H1 (cell line): ENCODE measurements at places on chromosomes 7 and 10.

DNA sequence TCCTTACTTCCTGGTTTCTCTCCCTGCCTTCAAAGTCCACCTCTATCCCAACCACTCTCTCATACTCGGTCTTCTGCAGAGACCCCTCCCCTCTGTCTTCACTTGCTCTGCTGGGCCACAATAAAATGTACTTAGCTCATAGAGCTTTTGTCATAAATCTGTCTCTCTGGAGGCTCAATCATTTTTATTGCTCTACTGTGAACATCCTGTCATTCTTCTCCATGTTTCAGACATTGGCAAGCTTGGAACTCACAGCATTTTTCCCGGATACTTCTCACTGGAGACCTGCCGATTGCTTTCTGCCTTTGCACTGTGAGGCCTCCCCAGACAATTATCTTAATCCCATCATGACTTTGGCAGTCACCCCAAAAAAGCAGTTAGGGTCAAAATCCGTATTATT, 192.3 kb upstream of the ZMIZ1 start:
- peak; percentile 22 for DNase-seq
- peaks cover 22% of the 10 kb centered on the region for H3K27me3 ChIP-seq
- H3K4me3 ChIP-seq = no peak overlapping the region
- peaks cover 2% of the 10 kb centered on the region; the same call in 1 of the 2 replicates for H3K4me1 ChIP-seq
- no peaks in the 10 kb centered on the region for H3K36me3 ChIP-seq

DNA sequence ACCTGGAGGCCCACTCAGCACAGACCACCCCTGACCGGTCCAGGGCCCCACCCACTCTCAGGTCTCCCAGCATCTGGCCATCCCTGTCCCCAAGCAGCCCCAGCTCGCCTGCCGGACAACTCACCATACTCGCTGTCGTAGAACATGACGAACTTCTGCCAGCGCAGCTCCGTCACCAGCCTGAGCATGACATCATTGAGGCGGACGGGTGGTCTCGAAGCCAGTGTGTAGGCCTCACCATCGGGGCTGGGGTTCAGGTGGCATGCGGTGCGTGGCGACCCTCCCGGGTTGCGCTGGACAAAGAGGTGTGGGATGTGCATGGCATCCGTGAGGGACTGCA, 160.4 kb downstream of the GRID1 start:
- no peak overlapping the region for H3K4me3 ChIP-seq
- no peak overlapping the region for H3K27ac ChIP-seq
- no peak for DNase-seq
- H3K27me3 ChIP-seq = no peaks in the 10 kb centered on the region
- no peaks in the 10 kb centered on the region; the same call in 1 of the 2 replicates for H3K4me1 ChIP-seq

GRCh38 chr10:89032141-89032891, 41.7 kb downstream of the FAS start:
- H3K27me3 ChIP-seq = no peaks in the 10 kb centered on the region
- peaks cover 6% of the 10 kb centered on the region; the same call in 1 of the 2 replicates for H3K4me1 ChIP-seq
- peak; percentile 13 for DNase-seq
- H3K27ac ChIP-seq = peak overlapping the region; percentile 4; the same call in 1 of the 2 replicates
- no peak overlapping the region for H3K4me3 ChIP-seq

DNA sequence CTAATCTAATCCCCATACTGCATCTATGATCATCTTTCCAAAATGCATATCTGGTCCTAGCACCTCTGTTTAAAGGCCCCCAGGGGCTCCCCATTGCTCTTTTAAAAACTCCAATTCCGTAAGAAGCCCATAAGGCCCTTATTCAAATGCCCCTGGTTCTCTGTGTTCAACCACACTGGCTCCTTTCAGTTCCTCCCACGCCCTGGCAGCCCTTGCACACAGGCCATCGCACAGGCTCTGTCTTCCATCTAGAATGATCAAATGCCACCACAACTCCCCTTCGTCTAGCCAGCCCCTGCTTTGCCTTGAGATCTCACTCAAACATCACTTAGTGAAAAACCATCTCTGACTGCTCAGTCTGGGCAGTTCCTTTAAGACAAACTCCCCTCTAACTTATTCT, 112.9 kb upstream of the LYZL2 start:
- no peaks in the 10 kb centered on the region for H3K36me3 ChIP-seq
- H3K27ac ChIP-seq = no peak overlapping the region
- no peak overlapping the region for H3K4me3 ChIP-seq

- no peak overlapping the region for H3K27ac ChIP-seq
- H3K27me3 ChIP-seq = peaks cover 3% of the 10 kb centered on the region; the same call in 1 of the 2 replicates
- no peaks in the 10 kb centered on the region for H3K36me3 ChIP-seq
Observed at GRCh38 chr10:125368146-125368545, 207.8 kb upstream of the CTBP2 start.

- no peak for DNase-seq
- no peaks in the 10 kb centered on the region for H3K4me1 ChIP-seq
- no peak overlapping the region for H3K4me3 ChIP-seq
- H3K27me3 ChIP-seq = no peaks in the 10 kb centered on the region
- H3K27ac ChIP-seq = no peak overlapping the region
- H3K36me3 ChIP-seq = no peaks in the 10 kb centered on the region
Observed at GRCh38 chr7:146645383-146645976, 528.9 kb downstream of the CNTNAP2 start.

DNA sequence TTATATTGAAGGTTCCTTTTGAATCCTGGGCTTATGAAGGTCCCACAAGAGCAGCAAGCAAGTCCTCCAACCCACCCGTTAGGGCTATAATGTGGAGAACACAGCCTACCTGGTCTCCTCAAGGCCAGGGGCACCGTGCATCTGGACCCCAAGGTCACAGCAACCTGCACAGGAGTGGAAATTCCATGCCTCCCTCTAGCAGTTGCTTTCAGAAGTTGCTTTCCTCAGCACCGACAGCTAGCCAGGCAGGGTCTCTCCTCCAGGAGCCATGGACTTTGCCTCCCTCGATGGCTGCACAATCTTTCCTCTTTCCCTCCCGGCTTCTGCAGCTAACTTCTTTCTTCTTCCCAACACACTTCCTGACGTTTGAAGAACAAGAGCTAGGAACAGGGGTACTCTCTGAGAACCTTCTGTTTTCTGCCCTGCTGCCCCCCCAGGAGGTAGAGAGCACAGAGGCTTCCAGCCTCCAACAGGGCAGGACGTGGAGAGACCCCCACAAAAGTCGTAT, 149.8 kb downstream of the PTPN20 start:
- no peaks in the 10 kb centered on the region for H3K36me3 ChIP-seq
- H3K4me3 ChIP-seq = no peak overlapping the region
- no peaks in the 10 kb centered on the region for H3K4me1 ChIP-seq
- H3K27ac ChIP-seq = no peak overlapping the region

GRCh38 chr10:17025444-17026295, 103.9 kb downstream of the CUBN start:
- H3K27ac ChIP-seq = no peak overlapping the region
- peaks cover 6% of the 10 kb centered on the region for H3K4me1 ChIP-seq
- H3K36me3 ChIP-seq = no peaks in the 10 kb centered on the region
- no peaks in the 10 kb centered on the region for H3K27me3 ChIP-seq

GRCh38 chr7:140525743-140526142, 46.4 kb upstream of the MKRN1 start:
- DNase-seq = no peak
- H3K27me3 ChIP-seq = no peaks in the 10 kb centered on the region
- H3K4me3 ChIP-seq = no peak overlapping the region
- H3K27ac ChIP-seq = no peak overlapping the region

- no peaks in the 10 kb centered on the region for H3K4me1 ChIP-seq
- DNase-seq = no peak
- H3K36me3 ChIP-seq = no peaks in the 10 kb centered on the region
- H3K4me3 ChIP-seq = no peak overlapping the region
Observed at GRCh38 chr10:43926875-43927406, 278.3 kb upstream of the ZNF32 start.

- H3K4me1 ChIP-seq = no peaks in the 10 kb centered on the region; the same call in none of the 2 replicates
- peaks cover 17% of the 10 kb centered on the region for H3K36me3 ChIP-seq
- H3K27ac ChIP-seq = no peak overlapping the region
- no peak overlapping the region for H3K4me3 ChIP-seq
Observed at GRCh38 chr7:102117743-102118142, 168.9 kb upstream of the SH2B2 start.

DNA sequence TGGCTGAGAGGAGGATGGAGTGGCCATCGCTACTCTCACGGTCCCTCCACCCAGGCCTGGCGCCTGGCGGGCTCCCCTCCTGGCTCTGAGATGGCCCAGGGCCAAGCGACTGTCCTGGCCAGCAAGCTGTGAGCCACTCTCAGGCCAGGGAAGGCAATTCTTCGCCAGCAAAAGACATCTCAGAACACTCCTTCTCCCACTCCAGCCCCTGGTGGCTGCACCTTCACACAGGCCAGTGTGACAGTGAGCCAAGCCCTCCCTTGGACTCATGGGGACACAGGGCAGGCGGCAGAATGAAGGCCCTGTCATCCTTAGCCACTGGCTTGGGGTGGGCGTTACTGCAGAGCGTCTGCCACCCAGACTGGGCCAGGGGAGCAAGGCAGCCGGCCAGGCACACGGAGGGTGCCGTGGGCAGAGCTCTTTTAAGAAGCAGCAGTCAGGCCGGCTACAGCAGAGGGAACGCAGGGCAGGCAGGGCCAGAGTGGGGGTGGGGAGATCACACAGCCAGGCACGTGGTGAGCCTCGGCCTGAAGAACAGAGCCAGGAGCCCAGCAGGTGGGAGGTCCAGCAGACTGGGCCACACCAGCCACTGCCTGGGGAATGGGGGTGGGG, 14.4 kb downstream of the STK32C start:
- H3K4me3 ChIP-seq = no peak overlapping the region
- DNase-seq = no peak
- no peak overlapping the region for H3K27ac ChIP-seq
- no peaks in the 10 kb centered on the region for H3K27me3 ChIP-seq
- peaks cover 14% of the 10 kb centered on the region for H3K4me1 ChIP-seq
- no peaks in the 10 kb centered on the region for H3K36me3 ChIP-seq

GRCh38 chr10:24642921-24643678, 80.6 kb downstream of the ARHGAP21 start:
- H3K4me3 ChIP-seq = no peak overlapping the region
- H3K4me1 ChIP-seq = peaks cover 3% of the 10 kb centered on the region; the same call in 1 of the 2 replicates
- no peak for DNase-seq
- peaks cover 1% of the 10 kb centered on the region for H3K27me3 ChIP-seq
- no peaks in the 10 kb centered on the region for H3K36me3 ChIP-seq

DNA sequence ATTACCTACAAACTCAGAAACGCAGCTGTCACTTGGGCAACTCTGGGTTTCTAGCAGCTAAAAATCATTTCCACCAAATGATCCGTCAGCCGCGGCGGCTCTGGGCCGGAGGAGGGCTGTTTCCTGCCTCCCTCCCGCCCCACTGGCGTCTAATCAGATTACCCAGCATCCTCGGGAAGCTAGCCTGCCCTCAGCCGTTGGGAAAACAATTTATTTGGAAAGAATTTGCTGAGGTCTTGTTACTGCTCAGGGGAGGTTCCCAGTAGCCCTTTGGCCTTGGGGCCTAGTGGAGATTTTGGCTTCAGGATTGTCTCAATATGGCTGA, 65.0 kb upstream of the ADGRA1 start:
- H3K27me3 ChIP-seq = peaks cover 5% of the 10 kb centered on the region; the same call in 1 of the 2 replicates
- H3K4me1 ChIP-seq = peaks cover 10% of the 10 kb centered on the region

DNA sequence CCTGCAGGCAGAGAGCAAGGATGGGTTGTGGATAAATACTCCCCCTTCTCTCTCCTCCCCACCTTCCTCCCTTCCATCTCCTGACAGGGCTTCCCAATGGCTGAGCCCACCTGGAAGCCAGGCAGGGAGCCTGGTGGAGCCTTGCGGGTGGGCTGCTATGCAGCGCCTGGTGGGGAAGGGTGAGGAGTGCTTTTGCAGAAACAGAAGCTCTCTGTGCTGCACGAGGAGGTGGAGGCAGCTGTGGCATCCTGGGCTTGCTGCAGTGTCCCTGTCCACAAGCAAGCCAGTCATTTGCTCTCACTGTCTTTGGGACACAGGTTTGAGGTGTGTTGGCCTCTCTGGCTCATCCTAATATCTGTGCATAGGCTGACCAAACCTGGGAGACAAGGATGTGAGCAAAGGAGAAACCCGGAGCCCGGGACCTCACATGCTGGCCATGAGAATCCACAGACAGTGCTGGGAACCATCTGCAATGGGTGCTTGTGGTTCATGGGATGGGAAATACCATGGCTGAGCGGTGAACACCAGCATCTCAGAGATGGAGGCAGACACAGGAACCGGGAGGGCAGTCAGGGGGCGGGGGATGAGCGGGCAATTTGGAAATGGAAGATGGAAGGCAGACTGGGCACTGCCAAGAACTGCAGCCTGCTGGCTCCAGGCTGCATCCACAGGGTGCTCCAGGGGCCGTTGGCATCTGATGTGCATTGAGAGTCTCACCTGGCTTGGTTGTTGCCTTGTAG, 364.2 kb downstream of the GLRX3 start:
- H3K27ac ChIP-seq = no peak overlapping the region
- no peaks in the 10 kb centered on the region for H3K27me3 ChIP-seq

DNA sequence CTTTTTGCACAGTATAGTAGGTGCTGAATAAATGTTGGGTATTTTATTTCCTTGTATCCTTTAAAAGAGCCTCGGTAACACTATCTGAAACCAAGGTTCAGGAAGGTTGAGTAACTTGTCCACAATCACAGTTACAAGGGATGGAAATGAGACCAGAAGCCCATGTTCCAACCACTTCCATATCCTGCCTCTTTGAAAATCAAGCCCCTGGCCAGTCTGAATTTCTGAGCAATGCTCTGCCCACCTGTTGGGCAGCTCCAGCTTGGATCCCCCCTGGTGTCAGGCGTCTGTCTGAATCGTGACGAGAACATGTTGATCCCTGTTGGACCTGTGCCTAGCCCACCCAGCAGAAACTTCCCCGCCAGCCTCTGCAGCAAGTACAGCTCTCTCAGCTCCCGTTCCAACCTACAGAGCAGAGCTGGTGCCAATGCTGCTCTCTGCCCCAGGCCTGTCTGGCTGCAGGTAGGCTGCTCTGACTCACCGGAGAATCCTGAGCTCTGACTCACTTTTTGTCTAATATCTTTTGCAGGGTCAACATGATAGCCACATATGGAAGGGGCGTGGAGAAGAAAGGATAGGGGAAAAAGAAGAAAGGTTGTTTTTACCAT, 595.5 kb downstream of the INHBA start:
- no peak overlapping the region for H3K4me3 ChIP-seq
- no peak overlapping the region for H3K27ac ChIP-seq
- DNase-seq = no peak
- no peaks in the 10 kb centered on the region for H3K4me1 ChIP-seq

- no peak overlapping the region for H3K4me3 ChIP-seq
- H3K36me3 ChIP-seq = no peaks in the 10 kb centered on the region
- DNase-seq = no peak
- peaks cover 27% of the 10 kb centered on the region for H3K27me3 ChIP-seq
- no peaks in the 10 kb centered on the region; the same call in 1 of the 2 replicates for H3K4me1 ChIP-seq
Observed at GRCh38 chr10:114632869-114633715, 25.0 kb downstream of the ABLIM1 start.
